ENCODE measurements at places on chromosomes 2 and 18. TPM values are rescaled to one million over a fixed set of nuclear protein-coding genes. Genes with fewer than 3 reads are reported as not detected.

SLC25A52 gene
- not detected for total RNA-seq

- H3K4me3 ChIP-seq = no peak overlapping the region
- no peaks in the 10 kb centered on the region for H3K27me3 ChIP-seq
- H3K4me1 ChIP-seq = peaks cover 7% of the 10 kb centered on the region
- H3K36me3 ChIP-seq = no peaks in the 10 kb centered on the region
Measured at GRCh38 chr2:28729698-28730097, 21.9 kb upstream of the PPP1CB start.

DNA sequence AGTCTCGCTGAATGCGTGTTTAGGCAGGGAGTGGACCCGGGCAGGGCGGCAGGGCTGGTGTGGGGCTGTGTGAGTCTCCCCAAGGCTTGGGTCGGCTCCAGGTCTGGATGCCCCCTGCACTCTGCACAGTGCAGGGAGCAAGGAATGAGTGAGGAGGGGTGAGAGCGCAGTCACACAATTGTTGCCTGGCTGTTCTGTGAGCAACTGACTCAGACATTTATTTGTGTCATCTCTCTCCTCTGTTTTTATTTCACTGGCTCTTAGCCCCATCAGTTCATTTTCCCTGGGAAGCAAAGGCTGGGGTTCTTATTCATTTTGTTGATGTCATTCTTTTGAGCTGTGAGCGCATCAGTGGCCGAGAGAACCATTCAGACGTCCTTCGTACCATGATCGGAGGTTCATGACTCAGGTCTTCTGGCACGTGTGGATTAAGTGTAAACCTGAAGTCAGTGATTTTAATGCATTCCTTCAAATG, 61.1 kb downstream of the GATA6 start:
- H3K27me3 ChIP-seq = peaks cover 2% of the 10 kb centered on the region
- H3K4me3 ChIP-seq = no peak overlapping the region
- DNase-seq = no peak
- H3K4me1 ChIP-seq = no peaks in the 10 kb centered on the region
- no peak overlapping the region for H3K27ac ChIP-seq

IL1B gene
- not detected for total RNA-seq

GRCh38 chr2:12657560-12657959, 59.2 kb upstream of the TRIB2 start:
- peaks cover 2% of the 10 kb centered on the region for H3K36me3 ChIP-seq
- H3K4me1 ChIP-seq = peaks cover 11% of the 10 kb centered on the region
- DNase-seq = no peak
- H3K27ac ChIP-seq = no peak overlapping the region
- H3K27me3 ChIP-seq = no peaks in the 10 kb centered on the region
- no peak overlapping the region for H3K4me3 ChIP-seq

DNA sequence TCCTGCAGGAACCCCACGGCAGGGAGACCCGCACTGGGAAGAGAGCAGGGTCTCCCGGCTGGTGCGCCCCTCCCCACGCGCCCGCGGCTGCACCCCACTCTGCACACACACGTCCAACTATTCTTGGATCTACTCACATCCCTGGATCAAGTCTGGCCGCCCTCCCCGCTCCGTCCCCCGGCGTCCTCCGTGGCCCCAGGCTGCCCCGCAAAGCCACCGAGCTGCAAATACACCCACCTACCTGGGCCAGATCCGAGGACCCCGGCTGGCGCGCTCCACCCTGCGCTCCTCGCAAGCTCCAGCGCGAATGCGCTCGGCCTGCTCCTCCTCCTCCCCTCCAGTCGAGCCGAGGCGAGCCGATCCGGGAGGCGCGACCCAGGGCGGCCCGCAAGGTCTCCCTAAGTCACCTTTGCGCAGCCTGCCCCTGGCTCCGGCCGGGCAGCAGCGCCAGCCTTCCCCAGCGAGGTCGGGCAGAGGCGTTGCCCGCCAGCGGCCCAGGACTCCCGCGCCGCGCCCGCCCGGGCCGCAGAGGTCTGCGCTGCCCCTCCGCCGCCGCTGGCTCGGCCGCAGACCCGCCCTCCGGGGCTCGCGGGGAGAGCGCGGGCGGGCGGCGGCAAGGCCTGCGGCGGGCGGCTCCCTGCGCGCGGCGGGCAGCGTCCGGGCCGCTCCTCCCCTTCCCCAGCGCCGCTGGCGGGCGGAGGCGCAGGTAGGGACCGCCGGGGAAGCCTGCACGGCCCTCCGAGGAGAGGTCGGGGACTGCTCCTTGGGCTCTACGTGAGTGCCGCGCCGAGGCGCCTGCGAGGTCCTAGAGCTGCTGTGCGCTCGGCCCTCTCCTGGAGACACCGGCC, 126.0 kb downstream of the OSBPL1A start:
- peaks cover 10% of the 10 kb centered on the region for H3K4me1 ChIP-seq
- no peak overlapping the region for H3K27ac ChIP-seq
- no peaks in the 10 kb centered on the region for H3K36me3 ChIP-seq
- H3K4me3 ChIP-seq = peak overlapping the region; percentile 66
- peaks cover 46% of the 10 kb centered on the region for H3K27me3 ChIP-seq
- peak; percentile 11 for DNase-seq

- H3K27me3 ChIP-seq = no peaks in the 10 kb centered on the region
- H3K27ac ChIP-seq = peak overlapping the region; percentile 90
- peak; percentile 98 for DNase-seq
- peak overlapping the region; percentile 79 for H3K4me3 ChIP-seq
- peaks cover 6% of the 10 kb centered on the region for H3K36me3 ChIP-seq
- peaks cover 53% of the 10 kb centered on the region for H3K4me1 ChIP-seq
Measured at GRCh38 chr2:84925724-84926376, 20.4 kb downstream of the TMSB10 start.

GRCh38 chr18:6650127-6650507, 79.4 kb upstream of the ARHGAP28 start:
- no peaks in the 10 kb centered on the region for H3K36me3 ChIP-seq
- no peaks in the 10 kb centered on the region for H3K4me1 ChIP-seq
- H3K27ac ChIP-seq = no peak overlapping the region
- no peak overlapping the region for H3K4me3 ChIP-seq
- DNase-seq = no peak

DNA sequence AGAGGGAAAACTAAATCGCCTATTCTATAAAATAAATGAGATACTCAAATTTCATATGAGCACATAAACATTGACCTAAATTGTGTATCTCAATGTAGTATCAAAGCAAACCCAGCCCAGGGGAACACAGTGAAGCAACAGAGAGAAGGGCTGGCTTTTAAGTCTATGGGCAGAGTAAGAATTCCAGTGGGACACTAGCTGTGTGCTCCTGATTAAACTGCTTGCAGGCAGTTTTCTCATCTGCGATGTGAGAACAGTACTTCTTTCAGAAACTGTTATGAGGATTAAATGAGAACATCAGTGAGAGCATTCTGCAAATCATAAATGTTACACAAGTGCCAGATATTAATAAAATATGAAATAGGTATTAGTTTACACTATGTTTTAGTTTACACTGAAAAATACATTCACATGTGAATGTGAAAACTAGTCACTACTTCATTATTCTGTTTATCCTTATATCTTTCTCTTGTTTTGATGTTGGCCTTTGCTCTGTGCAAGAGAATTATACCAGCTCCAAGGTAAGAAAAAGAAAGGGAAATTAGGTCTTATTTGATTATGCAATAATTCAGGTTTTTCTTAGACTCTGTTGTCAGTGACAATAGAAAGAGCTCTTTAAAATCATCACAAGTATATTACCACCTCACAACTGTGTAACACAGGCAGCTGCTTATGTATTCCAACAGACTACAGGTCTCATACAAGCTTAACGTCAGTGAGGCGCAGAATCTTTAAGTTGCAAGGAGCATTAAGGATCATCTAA, 47.5 kb downstream of the GAREM1 start:
- no peaks in the 10 kb centered on the region for H3K4me1 ChIP-seq
- H3K36me3 ChIP-seq = no peaks in the 10 kb centered on the region
- H3K27ac ChIP-seq = no peak overlapping the region

CTIF gene
- 2.7 TPM for total RNA-seq

ZNF521 gene
- total RNA-seq = not detected
